ENCODE measurements at places on chromosomes 16 and 17.
A peak's percentile ranks its signal among the peaks of the same experiment; 100 is the strongest.

DNA sequence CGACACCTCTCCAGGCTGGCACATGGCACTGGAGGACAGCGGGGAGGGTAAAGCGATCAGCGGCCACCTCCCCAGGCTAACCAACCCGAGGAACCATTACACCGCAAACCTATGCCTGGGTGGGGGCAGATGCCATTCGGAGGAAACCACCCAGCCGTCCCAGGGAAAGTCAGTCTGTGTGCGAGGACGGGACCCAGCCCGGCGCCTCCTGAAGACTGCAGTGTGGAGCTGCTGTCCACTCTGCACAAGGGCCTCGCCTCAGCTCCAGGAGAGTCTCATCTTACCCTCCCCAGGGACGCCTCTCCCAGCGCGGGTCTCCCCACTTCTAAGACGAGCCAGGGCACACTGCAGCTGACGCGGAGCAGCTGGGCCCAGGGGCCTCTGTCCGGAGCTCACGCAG, 8.0 kb downstream of the SLC38A10 start:
- DNase-seq = no peak

DNA sequence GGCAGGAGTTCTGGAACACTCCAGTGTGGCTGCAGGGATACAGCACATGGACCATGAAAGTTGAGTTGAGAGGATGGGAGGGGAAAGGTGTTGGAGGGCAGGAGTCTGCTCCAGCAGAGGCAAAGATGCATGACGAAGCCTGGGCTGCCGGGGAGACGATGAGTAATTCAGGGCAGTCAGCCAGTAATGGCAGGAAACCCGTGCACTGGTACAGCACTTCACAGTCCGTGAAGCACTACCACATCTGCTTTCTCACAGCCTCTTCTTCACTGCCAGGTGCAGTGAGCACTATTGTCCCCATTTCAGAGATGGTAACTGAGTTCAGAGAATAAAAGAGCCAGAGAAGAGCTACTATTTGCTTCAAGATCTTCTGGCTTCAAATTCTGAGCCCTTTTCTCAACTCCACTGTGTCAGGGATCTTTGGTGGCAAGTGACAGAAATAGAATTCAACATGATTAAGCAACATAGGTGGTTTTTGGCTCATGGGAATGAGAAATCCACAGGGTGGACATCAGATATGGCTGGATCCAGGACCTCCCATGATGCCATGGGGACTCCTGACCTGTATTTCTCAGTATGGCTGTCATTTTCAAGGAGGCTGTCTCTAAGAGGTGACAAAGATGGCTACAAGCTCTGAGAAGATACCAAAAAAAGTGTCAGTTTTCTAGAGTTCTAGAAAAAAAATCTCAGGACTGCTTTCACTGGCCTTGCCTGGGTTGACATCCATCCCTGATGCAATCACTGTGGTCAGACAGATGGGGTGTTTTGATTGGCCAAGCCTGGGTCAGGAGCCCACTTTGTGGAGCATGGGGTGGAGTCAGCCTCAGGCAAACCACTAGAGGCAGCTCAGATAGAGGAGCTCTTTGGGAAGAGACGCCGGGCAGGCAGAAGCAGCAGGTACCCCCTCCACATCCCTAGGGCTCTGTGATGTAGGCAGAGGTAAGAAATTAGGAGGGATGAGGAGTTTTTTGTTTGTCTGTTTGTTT, 24.7 kb downstream of the IL21R start:
- DNase-seq = peak; percentile 58

DNA sequence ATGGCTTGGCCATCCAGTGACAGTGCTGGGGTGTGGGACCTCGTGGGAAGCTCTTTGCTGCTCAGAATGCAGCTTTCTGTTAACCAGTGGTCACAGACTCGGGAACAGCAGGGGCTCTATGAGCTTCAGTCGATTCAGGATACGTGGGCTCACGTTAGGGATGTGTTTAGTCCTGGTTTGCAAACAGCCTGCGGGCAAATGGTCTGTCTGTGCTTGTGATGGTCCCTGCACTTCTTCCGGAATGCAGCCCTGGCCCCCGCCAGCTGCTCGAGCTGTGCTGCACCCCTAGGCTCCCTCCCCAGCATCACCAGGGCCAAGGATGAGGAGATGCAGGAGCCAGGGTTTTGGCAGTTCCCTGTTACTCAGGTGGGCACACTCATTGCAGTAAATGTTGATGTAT, 172.8 kb upstream of the CHMP6 start:
- DNase-seq = no peak

GRCh38 chr17:65287040-65287439, 149.9 kb downstream of the RGS9 start:
- no peak for DNase-seq

GRCh38 chr17:40632216-40632615, 15.4 kb downstream of the SMARCE1 start:
- no peak for DNase-seq

DNA sequence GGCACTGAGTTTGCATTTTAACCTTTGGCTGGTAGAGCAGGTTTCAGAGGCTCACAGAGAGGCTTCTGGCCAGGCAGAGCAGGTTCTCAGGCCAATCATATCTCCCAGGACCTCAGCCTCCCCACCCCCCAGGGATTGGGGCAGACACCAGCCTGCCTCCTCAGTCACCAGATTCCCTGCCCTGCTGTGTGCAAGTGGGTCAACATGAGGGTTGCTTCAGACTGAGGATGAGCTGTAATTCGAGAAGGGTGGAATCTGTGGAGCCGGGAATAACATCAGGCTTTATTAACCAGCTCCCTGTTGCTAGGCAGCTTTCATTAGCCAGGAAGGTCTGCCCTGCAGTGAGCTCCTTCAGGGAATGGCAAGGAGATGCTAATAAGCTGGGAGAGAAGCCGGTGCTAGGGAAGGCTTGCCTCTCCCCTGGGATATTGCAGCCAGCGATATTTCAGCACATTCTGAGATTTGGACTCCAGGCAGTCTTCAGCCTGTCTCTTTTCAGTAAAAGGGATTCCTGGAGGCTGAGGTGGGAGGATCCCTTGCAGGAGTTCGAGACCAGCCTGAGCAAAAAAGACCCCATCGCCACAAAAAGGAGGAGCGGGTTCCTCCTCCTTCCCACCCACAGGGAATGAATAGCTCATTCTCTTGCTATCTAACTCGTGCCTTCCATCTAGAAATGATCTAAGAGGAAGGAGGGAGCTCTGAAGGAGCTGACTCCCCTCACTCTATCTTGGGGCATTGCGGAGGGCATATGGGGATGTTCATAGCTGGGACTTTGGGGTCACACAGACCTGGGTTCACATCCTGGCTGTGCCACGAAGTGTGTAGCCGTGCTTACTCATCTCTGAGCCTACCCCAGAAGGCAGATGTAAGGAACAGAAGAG, 10.7 kb downstream of the SGSM2 start:
- peak; percentile 74 for DNase-seq

DNA sequence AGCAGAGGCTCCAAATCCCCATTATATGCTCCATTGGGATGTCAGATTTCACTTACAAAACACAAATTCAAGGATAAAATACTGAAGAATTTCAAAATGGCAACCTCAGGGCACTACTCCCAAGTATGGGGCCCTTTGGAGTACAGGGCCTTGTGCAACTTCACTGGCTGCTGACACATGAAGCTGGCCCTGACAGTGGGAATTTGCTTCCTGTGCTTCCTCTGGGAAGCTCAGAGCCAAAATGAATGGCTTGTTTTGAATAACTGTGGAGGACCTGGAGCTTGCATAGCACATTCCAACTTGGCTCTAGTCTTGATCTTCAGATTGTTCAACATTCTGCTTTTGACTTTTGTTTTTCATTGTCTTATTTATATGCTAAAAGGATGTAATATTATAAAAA, 52.3 kb upstream of the HNF1B start:
- no peak for DNase-seq

DNA sequence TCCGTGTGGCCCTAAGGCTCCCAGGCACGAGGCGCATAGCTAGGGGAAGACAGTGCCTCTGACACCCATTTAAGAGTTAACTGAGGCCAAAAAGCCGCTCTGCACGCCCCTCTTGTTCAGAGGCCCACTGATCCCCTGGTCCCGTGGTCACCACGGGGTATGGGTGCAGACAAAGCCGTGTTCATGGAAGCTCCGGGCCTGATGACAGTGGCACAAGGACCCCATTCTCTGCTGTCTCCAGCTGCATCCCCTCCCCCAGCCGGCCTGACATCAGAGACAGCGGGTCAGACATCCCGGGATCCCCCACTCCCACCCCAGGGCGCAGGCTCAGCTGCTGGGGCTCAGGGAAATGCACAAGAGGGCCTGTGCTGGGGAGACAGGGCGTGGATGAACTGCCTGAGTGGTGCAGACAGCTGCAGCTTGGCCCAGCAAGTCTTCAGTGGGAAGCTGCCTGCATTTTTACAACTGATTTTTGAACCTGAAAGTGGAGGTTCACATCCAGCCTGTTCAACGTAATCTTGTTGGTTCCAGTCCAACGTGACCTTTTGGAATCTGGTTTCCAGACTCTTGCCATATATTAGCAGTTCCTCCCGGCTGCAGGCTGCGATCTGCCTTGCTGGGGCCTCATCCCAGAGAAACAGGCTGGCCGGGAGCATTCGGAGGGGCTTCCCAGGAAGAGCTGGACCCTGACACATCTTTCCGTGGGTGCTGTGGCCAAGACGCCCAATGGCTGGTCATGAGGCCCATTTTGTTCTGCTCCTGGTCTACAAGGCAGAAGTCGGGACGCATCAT, 9.7 kb upstream of the BAHCC1 start:
- DNase-seq = no peak

- DNase-seq = no peak
These were observed 462.9 kb upstream of the ASIC2 start for GRCh38 chr17:33756021-33756420.

All from HAP-1 (cell line).